ENCODE measurements at places on chromosomes 6 and 20.

GRCh38 chr6:169654598-169655391 lies 47.0 kb downstream of the WDR27 start:
- no peak for DNase-seq

- no peak for DNase-seq
Observed at GRCh38 chr6:9140172-9140571, 704.8 kb upstream of the SLC35B3 start.

DNA sequence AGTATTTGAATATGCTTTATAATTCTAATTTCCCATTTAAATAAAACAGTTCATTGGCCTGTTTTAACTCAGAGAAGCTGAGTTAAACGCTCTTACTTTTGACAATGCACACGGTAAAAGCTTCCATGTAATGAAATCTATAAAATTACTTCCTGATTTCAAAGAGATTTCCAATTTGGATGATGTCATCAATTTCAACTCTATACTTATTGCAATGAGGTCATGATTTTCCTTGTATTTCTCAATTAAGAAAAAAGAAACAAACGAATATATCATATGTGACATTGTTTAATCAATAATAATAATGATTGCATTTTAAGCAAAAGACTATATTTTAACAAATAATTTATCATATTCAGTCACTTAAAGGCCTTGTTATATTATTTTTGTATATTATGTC lies 926.1 kb upstream of the MANEA start:
- DNase-seq, result no peak

DNA sequence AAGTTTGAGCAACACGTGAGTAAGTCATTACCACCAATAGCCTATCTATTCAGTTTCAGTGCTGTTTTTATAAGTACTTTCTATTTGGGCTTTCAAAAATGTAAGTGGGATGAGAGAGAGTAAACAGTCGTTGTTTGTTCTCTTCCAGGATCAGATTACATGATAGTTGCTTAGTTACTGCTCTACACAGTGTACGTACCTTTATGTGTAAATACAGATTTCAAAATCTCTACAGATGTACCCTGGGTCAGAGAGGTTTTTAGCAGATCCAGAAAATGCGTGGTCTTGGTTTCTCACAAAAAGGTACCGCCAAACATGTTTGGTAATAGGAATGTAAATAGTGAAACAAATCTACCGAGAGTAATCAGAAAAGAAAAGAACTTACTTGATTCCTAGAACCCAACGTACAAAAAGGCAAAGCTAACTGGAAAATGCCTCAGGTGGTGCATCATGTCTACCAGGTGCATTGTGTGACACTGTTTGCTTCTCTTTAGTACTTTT lies 421.1 kb downstream of the BCKDHB start:
- DNase-seq, result no peak

GRCh38 chr20:47330933-47331708 lies 25.4 kb downstream of the ZMYND8 start:
- no peak for DNase-seq

DNA sequence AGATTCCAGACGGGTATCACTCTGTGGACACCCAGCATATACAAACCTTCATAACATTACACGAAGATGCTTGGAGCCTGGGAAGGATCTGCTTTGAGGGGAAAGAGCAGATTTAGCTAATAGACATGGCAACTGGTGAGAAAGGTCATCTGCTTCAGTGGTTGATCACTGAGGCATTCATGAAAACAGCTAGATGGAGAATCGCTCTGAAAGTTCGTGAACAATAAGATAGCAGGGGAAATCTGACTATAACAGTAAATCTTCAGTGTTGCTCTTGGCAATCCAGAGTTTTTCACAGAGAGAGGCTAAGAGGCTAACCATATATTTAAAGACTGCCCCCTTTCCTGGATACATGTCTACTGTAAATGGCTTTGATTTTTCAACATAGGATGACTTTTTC lies 245.3 kb downstream of the FARS2 start:
- DNase-seq, result no peak

DNA sequence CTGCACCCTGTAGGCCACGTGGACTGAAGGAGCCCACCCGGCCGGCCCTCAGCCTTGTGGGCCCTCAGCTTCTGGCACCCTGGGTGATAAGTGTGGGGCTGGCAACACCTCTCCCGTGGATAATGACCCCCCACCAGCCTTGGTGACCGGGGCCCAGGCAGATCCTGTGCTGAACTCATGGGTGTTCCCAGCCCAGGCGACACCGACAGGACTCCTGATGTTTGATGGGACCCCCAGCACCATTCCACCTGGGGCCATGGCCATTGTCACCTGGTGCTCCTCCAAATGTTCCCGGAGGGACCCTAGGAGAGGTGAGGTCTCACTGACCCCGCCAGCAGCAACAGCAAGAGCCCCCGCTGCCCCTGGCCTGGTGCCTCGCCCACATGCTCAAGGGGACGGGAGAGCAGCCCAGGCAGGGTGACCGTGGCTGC lies 19.4 kb upstream of the FRMD1 start:
- no peak for DNase-seq

DNA sequence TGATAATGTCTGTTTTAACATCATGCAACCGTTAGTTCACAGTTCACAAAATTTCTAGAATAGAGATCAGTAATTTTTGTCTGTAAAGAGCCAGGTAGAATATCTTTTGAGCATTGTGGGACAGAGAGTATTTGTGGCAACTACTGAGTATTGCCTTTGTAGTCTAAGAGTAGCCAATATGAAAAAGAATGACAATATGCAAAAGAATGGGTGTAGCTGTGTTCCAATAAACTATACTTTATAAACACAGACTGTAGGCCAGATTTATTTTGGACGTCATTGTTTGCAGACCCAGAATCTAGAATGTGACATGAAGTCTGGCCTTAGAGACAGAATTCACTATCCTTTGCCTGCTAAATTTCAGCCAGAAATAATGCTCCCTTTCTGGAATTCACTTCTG lies 694.1 kb upstream of the MMS22L start:
- DNase-seq, result no peak

- no peak for DNase-seq
Observed at GRCh38 chr6:14616656-14617055, 499.1 kb downstream of the CD83 start.

GRCh38 chr6:89252907-89253306 lies 35.7 kb upstream of the GABRR1 start:
- DNase-seq, result no peak
